ENCODE measurements at places on chromosomes 7 and 10. TPM values are rescaled to one million over a fixed set of nuclear protein-coding genes. Genes with fewer than 3 reads are reported as not detected.

The NEUROG3 gene
- not detected for total RNA-seq

The HOXA10 gene
- 4.8 TPM for total RNA-seq

The PON1 gene
- total RNA-seq = not detected

The EN2 gene
- not detected for total RNA-seq

The CCL24 gene
- total RNA-seq = not detected

The LRRC27 gene
- 4.4 TPM for total RNA-seq

The USP6NL gene
- 12.5 TPM for total RNA-seq

The MOGAT3 gene
- total RNA-seq = not detected

The RGS10 gene
- total RNA-seq = 86.5 TPM

The NEBL gene
- 0.32 TPM for total RNA-seq

The POLR2J2 gene
- 5.9 TPM for total RNA-seq

The SUMF2 gene
- 97.4 TPM for total RNA-seq

The EEPD1 gene
- total RNA-seq = 2.2 TPM

Data from foreskin keratinocyte (primary cell).